HFF-Myc (cell line): ENCODE measurements at places on chromosomes 16 and 17.

DNA sequence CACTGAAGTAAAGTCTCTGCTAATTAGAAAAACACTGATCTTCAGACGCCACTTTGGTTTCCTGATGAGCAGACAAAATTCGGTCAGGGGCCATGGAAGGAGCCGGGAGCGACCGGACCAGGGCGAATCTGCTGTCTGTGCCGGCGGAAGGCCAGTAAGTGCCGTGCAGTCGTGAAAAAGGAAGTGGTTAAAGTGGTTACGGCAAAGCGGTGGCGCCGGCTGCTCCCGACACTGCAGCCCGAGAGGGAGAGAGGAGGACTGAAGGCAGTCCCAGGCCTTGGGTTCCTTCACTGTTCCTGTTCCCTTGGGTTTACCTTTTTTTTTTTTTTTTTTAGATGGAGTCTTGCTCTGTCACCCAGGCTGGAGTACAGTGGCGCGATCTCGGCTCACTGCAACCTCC, 17.3 kb upstream of the HEXD start:
- no peak for DNase-seq

DNA sequence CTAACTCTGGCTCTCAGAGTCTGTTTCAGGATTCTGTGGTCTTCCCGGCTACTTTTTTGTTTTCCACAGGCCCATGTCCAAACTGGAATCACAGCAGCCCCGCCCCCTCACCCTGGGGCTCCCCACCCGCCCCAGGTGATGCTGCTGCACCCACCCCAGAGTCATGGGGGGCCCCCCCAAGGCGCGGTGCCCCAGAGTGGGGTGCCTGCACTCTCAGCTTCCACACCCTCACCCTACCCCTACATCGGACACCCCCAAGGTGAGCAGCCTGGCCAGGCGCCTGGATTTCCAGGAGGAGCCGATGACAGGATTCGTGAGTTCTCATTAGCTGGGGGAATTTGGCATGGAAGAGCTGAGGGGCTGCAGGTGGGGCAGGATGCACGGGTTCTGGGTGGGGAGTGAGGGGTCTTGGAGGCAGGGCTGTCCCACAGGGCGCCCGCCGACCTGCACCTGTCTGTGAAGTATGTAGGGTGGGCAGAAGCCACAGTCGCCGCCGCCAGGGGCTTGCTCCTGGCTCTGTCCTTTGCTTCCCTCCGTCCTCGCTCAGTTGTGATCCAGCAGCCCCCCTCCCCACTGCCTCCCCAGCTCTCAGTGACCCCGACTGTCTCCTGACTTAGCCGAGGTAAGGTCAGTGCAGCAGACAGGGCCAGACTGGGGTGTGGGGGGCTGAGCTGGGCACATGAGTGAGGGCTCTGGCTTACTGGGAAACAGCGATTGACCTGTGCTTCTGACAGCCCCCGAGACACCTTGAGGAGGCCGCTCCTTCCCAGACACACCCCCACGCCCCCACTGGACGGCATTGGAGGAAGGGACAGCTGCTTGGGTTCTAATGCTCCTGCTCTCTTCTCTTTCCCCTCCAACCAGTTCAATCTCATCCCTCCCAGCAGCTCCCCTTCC, 10.0 kb downstream of the TUFM start:
- DNase-seq: no peak

GRCh38 chr17:47257651-47258339, 4.2 kb downstream of the ITGB3 start:
- no peak for DNase-seq

GRCh38 chr17:78950870-78951269, 25.7 kb upstream of the TIMP2 start:
- no peak for DNase-seq

DNA sequence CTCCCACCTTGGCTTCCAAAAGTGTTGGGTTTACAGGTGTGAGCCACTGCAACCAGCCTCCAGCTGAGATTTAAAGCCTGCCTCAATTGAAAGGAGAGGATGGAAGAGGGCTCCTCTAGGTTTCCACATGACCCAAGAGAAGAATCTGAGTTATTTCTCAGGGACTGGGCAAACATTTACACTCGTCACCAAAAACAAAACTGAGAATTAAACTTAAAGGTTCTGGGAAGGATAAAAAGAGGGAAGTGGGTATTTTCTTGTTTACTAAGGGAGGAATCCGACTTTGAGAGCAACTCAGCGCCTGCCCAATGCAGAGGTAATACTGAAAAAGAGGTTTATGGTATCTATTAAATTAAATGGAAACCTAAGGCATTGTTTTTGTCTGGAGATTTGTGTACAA, 13.3 kb downstream of the HOXB1 start:
- no peak for DNase-seq

DNA sequence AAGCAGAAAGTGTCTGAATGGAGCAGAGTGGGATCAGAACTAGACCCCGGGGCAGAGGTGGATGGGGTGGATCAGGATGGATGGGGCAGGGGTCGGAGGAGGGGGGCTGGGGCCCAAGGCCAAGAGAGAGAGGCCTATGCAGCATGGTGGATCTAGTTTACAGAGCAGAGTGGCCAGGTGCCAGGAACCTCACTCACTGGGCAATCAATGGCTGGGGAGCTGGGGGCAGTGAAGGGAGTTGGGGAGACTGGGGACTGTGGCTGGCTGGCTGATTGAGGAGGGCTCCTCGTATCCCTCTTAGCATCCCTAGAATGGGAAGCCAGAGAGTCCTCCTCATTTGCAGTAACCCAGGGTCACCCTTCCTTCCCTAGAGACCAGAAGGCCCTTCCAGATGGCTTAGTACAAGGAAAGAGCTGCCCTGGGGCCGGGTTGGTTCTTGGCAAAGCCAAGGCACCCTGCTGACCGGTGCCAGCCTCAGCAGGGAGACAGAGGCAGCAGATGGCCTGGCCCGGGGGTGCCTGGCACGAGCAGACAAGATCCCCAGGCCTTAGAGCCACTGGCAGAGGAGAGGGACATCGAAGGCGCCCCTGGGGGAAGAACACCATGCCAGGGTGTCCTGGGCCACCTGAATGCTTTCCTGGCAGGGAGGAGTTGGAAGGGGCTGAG, 36.8 kb downstream of the SRCIN1 start:
- DNase-seq: no peak

DNA sequence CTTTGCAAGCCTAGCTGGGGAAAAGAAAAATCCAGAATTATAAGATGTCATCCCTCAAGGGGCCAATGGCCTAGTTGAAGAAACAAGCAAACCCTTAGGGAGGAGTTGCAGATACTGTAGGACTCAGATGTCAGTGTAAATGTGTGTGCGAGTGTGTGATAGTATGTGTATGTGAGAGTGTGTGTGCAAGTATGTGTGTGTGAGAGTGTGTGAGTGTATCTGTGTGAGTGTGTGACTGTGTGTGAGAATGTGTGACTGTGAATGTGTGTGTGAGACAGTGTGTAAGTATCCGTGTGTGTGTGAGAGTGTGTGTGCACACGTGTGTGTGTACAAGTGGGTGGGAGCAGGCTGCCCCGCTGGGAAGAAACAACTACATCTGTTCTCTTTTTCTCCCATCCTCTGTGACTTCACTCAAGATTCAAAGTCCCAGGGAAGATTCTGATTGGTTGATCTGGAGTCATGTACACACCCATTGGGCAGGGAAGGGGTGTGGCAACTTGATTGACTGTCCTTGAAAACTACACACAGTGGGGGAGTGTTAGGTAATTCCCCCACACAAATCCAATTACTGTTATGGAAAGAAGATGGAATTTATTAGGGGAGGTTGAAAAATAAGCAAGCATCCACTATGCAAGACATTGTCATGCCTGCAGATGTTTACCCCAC, 40.7 kb downstream of the IRX3 start:
- no peak for DNase-seq

DNA sequence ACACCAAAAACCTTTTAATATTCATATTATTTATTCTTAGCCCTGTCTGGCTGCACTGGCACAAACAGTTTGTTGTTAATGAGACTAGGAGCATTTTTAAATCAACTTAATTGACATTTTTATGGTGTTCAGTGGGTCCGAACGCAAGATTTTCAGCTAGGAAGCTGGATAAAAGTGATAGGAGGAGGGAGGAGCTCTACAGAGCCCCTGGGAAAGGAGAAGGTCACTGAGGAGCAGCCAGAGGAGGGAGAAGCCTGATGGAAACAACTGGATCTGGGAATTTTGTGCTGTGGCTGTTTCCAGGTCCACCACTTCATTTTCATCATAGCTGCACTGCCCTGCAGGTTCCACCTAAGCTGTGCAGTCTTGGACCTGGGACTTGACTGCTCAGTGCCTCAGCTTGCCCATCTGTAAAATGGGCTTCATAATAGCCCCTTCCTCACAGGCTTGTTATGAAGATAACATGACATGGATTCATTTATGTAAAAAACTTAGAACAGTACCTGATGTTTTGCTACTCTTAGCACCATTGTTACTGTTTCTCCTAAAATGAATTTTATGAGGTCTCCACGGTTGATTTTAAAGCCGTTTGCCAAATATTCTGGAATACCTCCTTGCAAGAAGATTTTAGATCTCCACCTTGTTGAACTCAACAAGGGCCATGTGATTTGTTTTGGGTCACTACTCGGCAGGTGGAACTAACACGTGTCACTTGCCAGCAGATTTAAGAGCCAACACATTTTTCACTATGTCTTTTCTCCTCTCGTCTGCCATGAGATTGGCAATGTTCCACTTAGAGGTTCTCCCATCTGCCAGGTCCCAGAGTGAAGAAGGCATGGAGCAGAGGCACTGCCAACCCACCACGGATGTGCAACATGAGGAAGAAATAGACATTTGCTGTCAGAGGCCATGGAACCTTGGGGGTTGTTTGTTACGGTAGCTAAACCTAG, 18.7 kb upstream of the GRIN2A start:
- DNase-seq: no peak

DNA sequence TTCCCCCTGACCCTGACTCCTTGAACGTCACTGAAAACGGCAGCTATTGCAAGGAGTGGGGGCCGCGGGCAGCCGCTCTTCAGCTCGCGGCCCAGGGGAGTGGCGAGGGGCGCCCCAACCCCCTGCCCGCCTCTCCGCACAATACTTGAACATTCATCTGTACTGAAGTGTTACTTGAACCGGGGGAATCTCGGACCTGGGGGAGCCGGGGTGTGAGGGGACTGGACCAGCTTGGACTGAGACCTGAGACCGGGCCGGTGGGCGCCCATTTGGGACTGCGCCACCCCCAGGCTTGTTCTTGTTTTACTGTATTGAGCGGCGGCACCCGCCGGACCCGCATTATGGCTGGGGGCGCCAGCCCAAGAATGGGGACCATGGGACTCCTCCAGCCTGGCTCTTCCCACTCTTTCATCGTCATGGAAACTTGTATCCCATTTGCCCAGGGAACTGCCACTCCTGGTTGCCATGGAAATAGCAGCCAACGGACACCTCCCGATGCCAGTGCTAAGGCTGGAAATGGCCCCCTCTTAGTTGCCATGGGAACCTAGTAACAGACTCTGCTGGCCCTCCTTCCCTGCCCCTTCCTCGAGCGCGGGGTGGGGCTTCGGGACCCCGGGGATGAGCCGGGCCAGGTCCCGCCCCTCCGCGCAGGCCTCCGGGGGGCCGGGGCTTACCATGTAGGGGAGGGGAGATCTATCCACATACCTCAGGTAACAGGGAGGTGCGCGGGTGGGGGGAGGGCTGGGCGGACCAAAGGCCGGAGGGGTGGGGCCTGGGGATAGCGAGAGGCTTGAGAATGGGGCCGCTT, 805 bp upstream of the ORAI3 start:
- DNase-seq: peak; percentile 98

DNA sequence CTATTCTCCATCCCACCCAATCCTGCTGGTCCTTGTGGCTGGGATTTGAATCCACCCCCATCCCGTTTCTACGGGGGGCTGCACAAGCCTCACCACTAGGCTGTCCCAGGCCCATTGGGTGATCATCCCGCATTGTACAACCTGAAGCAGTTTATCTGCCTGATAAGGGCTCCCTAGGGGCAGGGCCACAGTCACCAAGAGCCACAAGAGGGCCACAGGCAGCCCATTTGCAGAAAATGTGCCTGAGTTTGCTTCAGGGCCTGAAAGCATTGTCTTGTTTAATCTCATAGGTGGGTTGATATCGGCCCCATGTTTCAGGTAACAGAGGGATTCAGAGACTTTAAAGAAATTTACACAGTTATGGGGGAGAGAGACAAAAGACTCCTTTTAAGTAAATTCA, 245.0 kb downstream of the CPPED1 start:
- DNase-seq: no peak

DNA sequence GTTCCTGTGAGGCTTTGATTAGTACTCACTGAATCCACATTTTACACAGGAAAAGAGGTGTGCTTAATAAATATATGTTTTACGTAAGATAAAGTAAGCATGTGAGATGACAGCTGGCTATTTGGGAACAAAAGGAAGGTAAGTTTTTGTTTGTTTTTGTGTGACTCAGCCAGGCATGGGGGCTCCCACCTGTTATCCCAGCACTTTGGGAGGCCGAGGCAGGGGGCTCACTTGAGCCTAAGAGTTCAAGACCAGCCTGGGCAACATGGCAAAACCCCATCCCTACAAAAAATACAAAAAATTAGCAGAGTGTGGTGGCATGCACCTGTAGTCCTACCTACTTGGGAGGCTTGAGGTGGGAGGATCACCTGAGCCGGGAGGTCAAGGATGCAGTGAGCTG, 17.9 kb downstream of the GPR142 start:
- DNase-seq: no peak

DNA sequence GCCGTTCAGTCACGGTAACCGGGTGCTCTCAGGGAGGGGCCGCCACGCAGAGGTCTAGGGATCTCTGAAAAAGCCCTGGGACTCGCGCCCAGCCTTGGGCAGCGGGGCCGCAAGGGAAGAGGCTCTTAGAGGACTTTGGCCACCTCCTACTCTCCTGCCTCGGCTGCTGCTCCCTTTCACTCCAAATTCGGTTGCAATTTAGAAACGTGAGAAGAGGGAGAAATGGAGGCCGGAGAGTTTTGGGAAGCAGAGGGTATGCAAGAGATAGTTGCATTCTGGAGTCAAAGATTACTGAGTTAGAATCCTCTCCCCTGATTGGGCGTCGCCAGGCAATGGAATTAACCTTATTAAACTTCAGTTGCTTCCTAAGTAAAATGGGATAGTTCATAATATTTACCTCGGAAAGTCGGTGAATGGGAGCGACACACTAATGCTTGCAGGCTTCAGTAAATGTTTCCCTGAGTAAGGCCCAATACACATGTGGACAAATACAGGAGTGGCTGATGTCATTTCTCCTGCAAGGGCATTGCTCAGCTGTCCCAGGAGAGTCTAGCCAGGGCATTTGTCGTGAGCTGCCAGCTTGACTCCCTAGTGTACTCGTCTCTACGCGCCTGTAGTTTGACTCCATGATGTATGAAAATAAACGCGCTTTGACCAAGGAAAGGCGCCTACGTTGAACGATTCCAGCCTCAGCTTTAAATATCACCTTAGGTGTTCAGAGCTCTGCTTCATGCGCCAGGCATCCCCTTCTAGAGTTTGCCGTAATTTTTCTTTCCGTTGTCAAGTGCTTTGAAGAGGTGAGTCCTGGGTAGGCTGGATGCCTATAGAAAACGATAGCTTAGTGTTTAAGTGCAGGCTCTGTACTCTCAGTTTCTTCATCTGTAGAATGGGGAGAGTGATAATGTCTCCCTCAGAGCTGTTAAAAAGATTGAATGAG, 667 bp downstream of the OGFOD1 start:
- peak; percentile 14 for DNase-seq

- no peak for DNase-seq
Observed at GRCh38 chr17:43714465-43715149, 44.0 kb downstream of the SOST start.

DNA sequence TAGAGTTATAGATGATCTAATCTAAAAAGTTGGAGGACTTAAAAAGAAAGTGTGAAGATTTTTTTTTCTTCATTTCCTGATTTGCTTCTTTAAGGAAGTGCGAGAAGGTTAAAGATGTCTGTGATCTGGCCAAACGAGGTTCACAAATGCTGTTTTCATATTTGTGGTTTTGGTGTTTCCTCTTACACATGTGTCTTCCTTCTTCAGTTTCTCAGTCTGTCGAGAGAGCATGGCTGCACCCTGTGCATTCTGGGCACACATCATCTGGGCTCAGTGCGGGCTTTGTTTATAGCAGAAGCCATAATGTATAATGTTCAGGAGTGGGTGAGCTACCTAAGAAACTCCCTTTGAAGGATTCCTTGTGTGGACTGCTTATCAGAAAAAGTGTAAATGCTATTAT, 260.4 kb upstream of the TBX2 start:
- DNase-seq: peak; percentile 74
